Mammary epithelial cell (primary cell): ENCODE measurements at places on chromosomes 4 and X. TPM values are rescaled to one million over a fixed set of nuclear protein-coding genes. Genes with fewer than 3 reads are reported as not detected.

USP38 gene
- total RNA-seq, result 37.5 TPM

NOX1 gene
- not detected in 2 replicates for total RNA-seq

SNCA gene
- 62.4 and 63.7 TPM in 2 replicates for total RNA-seq

DNA sequence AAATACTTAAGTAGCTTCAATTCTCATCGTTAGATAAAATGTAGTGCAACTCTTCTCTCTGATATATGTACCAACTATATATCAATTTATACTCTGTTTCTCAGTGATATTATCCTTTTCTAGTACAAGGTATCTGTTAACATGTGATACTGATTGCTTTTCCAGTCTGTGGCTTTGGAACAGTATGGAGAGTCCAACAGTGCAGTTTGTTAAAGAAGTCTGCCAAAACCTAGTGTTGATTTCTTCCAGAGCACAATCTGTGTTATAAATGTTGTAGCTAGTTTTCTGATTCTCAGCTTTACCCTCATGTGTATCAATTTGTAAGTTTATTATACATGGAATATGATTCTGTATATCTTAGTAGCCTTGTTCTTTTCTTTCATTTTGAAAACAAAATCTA is 465.0 kb downstream of the IL15 start:
- no peak for DNase-seq

DNA sequence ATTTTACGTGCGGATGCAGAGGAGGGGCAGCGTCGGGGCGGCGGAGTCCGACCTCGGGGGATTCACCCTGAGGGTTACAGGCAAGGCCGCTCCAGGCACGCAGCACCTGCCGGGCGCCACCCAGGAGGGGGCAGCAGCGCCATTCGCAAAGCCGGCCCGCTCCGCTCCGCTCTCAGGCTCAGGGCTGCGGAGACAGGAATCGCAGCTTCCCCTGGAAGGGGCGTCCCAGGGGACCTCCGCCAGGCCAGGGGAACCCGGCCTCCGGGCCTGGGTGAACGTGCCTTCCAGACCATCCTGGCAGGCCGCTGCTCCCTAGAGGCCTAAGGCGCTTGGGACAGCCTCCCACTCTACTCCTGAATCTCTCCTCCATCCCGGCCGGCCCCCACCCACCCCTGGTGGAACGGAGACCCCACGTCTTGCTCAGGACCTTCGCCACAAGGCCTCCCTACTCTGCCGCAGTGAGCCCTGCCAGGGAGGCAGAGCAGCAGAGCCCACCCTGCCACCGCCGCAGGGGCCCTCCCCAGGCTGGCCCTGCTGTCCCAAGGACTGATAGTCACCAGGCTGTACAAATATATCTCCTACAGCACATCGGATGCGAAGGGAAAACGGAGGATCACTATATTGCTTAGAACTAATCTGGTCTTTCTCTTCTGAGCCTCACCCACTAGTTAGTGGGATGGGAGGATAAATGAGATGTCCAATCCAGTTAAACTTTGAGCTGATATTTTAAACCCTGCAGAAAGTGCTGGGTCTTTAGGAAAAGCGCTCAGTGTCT is 115.0 kb downstream of the SMIM20 start:
- DNase-seq, result no peak

- DNase-seq, result no peak
Observed at GRCh38 chrX:121161501-121161933, 114.1 kb downstream of the GLUD2 start.

ESX1 gene
- total RNA-seq, result not detected in 2 replicates

DNA sequence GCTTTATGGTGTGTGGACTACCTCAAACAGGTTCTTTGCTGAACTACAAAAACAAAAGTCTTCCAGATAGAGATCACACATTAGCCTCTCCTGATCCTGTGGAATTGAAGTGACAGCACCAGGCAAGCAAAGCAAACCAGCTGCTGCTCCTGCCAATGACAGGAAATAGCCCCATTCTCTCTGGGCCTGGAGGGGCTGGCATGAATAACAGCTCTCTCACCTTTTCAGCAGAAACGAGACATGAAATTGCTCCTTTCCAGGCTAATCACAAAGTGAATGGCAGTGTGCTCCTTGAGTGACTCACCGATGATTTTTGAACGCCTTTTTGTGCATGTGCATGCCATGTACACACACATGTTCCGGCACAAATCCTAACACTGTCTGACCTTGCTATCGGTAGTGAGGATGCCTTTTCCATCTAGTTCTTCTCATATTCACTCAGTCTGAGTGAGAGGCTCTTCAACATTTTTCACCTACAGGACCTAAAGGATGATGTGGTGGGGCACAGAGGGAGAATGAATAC is 24.4 kb downstream of the MFAP3L start:
- DNase-seq, result no peak

UGT2A1 gene
- not detected in 2 replicates for total RNA-seq

- peak; percentile 87 for DNase-seq
Observed at GRCh38 chr4:48331577-48332330, 9.6 kb upstream of the SLAIN2 start.

DNA sequence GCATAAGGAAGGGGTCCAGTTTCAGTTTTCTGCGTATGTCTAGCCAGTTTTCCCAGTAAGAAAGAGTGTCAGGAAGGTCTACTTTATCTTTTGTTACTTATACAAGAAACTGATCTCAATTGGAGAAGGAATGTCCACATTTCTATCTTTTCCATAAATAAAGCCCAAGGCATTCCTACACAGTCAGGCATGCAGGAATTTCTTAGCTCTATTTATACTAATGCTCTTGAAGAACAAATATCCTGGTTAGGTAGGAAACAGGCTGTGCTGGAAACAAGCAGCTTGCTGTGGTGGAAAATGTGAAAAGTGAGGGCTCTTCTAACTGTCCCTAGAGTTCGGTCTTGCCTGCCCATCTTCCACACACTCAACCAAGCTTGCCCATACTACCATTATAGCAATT is 37.9 kb upstream of the PITX2 start:
- no peak for DNase-seq

- DNase-seq, result peak; percentile 88
Observed at GRCh38 chr4:90951037-90951436, 823.8 kb downstream of the CCSER1 start.

- peak; percentile 71 for DNase-seq
Observed at GRCh38 chr4:85498068-85498733, 23.3 kb downstream of the ARHGAP24 start.

DNA sequence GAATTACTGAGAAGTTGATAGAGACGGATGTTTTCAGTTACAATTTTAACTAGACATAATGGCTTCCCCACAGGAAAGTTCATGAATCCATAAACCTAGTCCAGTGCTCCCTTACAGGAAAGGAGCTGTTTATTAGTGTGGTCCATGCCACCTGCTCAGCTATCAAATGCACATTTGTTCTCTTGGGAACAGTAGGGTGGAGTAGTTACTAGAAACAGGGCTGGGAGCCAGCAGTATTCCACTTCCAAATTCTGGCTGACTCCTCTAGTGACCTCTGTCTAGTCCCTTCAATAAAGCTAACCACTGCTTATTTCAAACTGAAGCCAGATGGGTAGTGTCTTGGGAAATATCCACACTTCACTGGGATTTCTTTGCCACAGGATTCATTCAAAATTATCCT is 88.4 kb upstream of the TLL1 start:
- no peak for DNase-seq

PPP2R2C gene
- 0.24 and 0.27 TPM in 2 replicates for total RNA-seq

DNA sequence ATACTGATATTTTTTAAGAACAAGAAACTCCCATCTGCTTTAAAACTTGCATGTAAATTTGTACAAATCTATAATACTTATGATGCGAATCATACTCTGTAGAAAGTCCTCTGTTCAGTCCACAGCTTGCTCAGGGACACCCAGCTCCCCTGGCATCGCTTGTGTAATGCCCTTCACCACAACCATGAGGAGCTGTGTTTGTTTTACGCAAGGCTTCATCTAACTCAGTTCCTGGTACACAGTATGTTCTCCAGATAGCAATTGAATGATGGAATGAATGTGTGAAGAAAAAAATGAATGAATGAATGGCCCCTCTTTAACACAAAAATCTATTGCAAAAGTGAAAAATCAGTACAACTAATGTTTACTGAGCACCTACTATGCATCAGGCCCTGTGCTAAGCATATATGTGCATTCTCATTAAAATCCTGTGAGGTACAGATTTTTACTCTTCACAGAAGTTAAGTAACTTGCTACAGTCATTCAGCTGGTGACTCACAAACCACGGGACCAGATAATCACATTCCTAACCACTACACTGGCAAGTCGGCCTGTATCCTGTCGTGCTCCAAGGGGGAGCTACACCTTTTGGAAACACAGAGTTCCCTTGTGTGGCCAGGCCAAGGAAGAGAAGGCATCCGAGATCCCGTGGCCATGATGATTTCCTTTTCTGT is 58.7 kb upstream of the KDR start:
- peak; percentile 97 for DNase-seq

ARSJ gene
- 35.8 and 46.4 TPM in 2 replicates for total RNA-seq

DNA sequence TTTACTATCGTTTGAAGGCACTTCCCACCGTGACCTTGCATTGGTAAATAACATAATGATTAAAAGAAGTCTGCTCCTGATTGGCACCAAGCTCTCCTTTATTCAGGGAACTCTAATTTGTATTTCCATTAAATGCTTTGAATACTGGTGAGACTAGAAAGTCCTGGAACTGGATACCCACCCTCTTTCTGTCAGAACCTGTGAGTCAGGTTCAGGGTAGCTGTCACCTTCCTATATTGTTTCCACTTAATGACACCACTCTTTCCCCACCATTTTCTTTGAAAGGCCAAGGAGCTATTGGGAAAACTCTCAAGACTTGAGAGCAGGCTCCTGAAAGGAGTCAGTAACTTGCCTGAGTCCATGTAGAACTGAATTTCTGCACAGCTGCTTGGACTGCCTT is 55.9 kb upstream of the RASSF6 start:
- peak; percentile 47 for DNase-seq

DNA sequence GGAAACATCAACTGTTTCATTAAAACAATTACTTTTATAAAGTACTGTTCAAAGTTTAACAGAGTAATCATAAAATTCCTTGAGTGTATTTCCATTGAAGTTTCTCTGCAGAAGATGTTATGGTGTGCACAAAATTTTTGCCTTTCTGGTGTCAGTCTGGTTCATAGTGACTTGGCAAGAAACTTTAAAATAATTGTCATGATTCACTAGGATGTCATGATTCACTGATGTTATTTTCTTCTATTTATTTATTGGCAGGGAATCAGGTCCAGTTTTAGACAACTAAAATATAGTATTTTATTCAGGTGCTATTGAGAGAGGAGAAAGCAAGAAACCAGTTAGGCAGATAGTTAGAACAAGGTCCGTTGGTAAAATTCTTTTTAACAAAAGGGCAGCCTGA is 3.8 kb downstream of the UGT2A1 start:
- peak; percentile 4 for DNase-seq

GRCh38 chrX:13093529-13094140 is 49.2 kb upstream of the FAM9C start:
- DNase-seq, result no peak

ZCCHC12 gene
- not detected in 2 replicates for total RNA-seq

PDZD4 gene
- total RNA-seq, result 0.19 and 0.54 TPM in 2 replicates

DNA sequence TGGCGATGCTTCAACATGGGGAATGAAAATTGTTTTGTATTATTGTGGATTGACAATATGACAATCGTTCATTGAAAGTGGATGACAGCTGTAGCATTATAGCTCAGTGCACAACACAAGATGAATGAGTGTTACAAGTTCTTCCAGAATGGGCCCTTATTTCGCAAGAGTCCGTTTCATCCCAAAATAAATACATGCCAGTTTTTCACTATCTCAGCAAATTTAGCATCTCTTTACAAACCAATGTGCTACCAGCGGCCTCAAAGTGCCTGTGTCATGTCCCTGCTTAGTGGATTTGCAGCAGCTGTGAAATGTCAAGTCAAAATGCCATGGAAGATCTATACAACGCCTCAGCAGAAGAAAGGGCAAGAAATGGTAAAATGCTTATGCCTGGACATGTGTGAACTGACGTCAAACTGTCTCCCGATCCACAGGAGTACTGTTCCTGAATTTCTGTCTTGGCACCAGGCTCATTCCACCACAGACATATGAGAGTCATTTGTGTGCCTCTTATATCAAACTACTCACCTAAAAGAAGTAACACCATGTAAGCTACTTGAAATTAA is 109.6 kb downstream of the MAML3 start:
- no peak for DNase-seq

SLC34A2 gene
- not detected in 2 replicates for total RNA-seq

- DNase-seq, result no peak
Observed at GRCh38 chr4:161900110-161900509, 263.7 kb downstream of the FSTL5 start.

LONRF3 gene
- total RNA-seq, result 3.2 TPM

- DNase-seq, result no peak
Observed at GRCh38 chr4:169090484-169091215, 80.6 kb upstream of the CBR4 start.

GRCh38 chr4:26242451-26242850 is 78.4 kb upstream of the RBPJ start:
- DNase-seq, result no peak

DNA sequence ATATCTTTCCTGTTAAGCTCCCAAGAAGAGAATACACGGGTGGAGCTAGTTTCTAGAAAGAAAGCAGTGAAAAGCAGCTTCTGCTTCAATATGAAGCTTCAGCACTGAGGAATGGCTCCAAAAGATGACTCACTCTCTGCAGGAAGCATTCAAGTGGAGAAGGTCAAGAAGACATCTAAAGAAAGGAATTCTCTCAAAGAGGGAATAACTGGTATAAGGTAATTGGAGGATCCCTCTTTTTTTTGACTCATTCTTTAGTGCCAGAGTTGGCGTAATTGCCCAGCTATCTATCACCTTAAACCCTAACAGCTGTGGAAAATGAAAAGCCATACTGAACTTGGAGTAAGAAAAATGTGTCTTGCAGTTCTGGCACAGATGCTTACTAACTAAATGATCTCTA is 3.5 kb downstream of the EDA2R start:
- peak; percentile 46 for DNase-seq

DNA sequence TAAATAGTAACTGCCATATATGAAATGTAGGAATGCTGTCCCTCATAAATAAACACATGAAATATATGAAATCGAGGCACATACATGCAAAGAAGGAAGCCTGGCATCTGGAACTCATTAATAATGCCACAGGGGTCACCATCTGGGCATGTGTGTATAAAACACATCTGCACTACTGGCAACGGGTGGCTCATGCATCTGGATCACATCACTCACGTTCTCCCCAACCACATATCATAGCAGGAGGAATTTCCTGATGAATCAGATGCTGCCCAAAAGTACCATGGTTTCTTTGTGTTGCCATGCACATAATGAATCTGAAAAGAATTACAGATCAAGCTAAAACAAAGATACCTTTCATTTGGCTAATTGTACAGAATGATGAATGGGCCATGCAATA is 28.6 kb downstream of the RNF175 start:
- peak; percentile 92 for DNase-seq

GRCh38 chr4:16859031-16859430 is 39.4 kb downstream of the LDB2 start:
- DNase-seq, result no peak

- DNase-seq, result no peak
Observed at GRCh38 chrX:36583674-36584073, 424.5 kb upstream of the FAM47C start.

CT45A3 gene
- total RNA-seq, result not detected in 2 replicates

NAP1L2 gene
- 3.0 and 3.8 TPM in 2 replicates for total RNA-seq

DNA sequence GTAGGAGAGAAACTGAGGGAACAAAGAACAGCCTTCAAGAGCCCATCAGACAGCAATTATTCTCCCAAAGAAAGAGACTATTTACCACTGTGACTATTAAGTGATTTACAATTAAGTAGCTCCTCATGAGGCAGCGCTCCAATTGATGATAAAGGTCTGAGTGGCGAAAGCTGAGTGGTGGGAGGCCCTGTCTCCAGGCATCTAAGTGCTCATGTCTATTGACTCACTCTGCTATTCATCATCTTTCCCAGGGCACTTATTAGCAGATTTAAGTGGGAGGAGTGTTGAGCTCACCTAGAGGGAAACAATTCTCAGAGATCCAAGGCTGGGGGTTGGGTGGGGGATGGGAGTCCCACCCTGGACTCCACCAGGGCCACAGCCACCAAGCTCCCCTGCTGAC is 23.3 kb downstream of the AMER1 start:
- no peak for DNase-seq

EXOC1L gene
- not detected for total RNA-seq
